Activated CD4-positive, alpha-beta T cell treated with anti-CD3 and anti-CD28 coated beads, Interleukin-2, amount 50 U/mL, for 48 hours (primary cell): ENCODE measurements at places on chromosomes 5 and 9.

- DNase-seq, result no peak
Observed at GRCh38 chr9:33923998-33924701, 107.2 kb downstream of the UBE2R2 start.

- DNase-seq, result no peak
Observed at GRCh38 chr9:19120877-19121276, 6.4 kb downstream of the PLIN2 start.

DNA sequence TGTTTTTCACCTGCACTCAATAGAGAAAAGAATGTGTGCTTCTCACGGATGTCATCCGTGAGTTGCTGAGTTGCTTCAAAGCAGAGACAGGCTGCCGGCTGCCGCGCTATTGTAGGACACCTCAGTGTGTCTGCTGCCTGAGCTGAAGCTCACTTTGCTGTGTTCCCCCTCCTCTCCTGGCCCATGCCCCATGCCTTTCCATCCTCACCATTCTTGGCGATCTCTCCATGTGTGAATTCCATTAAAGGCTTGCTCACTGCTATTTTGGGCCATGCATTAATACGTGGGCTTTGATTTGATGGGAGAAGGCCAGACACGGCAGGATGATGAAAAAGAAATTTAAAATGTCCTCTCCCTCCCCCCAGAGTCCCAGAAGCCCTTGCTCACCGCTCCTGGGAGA, 14.5 kb downstream of the ADAM19 start:
- no peak for DNase-seq

GRCh38 chr5:166781737-166782136, 1509.7 kb upstream of the WWC1 start:
- DNase-seq, result no peak

GRCh38 chr9:93187047-93187446, 3.1 kb downstream of the WNK2 start:
- no peak for DNase-seq

GRCh38 chr5:139835656-139836055, 40.0 kb downstream of the PSD2 start:
- no peak for DNase-seq

DNA sequence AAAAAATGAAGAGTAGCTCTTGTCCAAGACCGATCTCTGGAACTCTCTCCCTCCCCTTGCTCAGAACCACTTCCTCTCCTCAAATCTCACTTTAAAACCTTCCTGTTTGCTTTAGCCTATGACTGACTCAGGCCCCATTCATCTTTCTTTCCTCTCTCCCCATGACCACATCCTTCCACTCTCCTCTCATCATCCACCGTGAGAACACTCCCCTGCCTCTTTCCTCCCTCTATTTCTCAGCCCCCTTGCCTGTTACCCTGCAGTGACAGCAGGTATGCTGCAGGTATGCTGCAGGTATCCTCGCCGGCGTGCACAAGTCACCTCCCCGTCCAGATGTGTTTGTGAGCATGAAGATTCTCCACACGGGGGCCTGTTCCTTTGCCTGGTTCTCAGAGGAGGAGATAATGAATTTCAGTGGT, 505.3 kb downstream of the CCDC171 start:
- DNase-seq, result no peak

DNA sequence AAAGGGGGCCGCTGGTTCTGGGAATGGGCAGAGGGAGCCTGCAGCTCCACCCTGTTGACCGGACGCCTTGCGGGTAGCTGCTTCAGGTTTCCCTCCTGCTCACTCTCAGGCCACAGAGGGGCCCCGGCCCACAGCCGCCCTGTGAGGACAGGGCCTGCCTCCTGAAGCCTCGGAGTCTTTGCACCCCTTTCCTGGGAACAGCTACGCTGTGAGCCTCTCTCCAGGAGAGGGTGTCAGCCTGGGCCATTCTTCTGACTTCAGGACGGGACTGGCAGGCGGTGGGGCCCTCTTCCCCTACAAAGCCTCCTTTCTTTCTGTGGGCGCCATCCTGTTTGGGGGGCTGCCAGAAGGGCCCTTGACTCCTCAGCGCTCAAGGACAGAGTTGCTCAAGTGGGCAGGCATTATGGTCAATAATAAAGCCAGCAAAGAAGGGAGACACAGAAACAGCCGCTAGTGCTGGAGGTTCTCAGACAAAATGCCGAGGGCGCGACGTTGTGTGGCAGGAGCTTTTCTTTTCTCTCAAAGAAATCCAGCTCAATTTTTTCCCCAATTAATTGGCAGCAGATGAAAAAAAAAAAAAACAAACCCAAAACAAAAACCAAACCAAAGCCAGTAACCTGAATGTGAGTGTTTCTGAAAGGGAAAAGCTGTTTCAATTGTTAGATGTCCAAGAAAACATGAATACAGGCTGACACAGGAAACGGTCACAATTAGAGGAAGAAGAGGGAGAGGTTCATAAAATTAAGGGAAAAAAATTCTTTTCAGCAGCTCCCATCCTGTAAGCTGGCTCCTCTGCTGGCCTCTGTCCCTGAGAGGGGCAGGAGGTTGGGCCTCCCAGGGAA, 12.8 kb upstream of the SLC25A51 start:
- DNase-seq, result no peak

GRCh38 chr5:34026089-34026761, 16.8 kb downstream of the C1QTNF3 start:
- no peak for DNase-seq

GRCh38 chr5:100647461-100648230, 112.5 kb downstream of the FAM174A start:
- peak; percentile 16 for DNase-seq

GRCh38 chr9:95446259-95446658, 70.5 kb downstream of the PTCH1 start:
- DNase-seq, result no peak

GRCh38 chr9:110443146-110443865, 105.6 kb upstream of the TXNDC8 start:
- no peak for DNase-seq

DNA sequence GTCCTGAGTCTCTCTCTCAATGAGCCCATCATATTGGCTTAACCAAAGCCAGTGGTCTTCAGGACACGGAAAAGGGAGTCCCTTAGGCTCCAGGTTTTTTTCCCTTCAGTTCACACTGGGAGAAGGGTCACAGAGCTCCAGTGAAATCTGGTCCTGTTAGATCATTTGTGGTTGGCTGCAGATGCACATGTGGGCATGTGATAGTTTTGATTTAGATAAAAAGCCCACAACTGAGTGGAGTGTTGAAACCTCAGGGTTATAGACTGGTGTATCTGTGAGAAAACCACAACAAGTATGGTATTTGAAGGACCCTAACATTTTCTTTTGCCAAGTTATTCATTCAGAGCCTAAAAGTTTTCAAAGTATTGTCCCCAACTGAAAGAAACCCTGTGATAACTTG, 46.7 kb downstream of the PRLR start:
- DNase-seq, result no peak

DNA sequence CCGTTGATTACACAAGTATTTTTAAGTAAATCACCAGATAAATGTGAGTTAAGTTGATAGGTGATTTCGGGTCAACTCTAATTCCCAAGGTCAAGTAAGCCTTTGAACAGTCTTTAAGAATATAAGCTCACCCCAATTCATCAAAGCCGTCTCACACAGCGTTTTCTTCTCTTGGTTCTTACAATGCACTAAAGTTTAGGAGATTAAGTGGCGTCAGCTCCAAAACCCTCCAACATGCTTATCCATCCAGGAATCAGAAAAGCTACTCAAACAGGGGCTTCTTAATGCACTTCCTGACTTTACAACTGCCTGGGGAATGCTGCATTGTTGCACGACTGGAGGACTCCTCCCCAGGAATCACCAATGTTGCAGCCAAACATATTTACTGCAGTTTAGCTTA, 206.2 kb upstream of the EFNA5 start:
- no peak for DNase-seq

- DNase-seq, result no peak
Observed at GRCh38 chr5:143086546-143086907, 316.4 kb downstream of the ARHGAP26 start.

GRCh38 chr5:150299571-150300327, 3.0 kb downstream of the ARSI start:
- no peak for DNase-seq

DNA sequence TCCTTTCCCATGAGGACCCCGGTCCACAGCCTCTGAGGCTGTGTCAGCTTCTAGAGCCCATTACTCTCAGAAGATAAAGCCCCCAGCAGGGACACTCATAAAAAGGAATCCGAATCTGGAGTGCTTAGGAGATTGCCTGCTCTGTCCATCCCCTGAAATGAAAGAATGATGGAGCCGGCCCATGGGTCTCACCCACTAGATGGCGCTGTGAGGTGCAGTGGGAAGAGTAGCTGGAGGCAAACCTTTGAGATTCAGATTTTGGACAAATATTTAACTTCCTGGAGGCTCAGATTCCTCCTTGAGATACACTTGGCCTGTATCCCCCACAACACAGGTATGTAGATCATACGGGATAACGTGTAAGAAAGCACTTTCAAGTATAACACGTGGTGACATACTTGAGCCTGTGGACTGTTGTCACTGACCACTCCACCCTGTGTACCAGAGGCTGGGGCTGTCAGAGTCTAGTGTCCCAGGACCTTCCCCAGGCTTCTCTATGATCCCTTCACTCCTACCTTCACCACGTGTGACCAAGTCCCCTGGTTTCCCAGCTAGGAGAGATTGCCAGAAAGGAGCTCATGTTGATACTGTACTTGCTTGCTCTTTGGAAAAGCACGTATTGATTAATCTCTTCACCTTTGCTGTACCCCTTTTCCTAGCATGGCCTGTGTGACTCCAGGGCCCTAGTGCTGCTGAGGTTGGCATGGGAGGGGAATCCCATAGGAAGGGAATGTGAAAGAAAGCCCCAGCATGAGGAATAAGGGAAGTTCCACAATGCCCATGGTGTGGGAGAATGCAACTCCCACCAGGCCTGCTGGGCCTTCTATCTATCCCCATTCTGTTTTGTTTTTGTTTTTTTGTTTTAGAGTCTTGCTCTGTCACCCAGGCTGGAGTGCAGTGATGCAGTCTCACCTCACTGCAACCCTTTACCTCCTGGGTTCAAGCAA, 32.1 kb downstream of the TRMO start:
- peak; percentile 76 for DNase-seq
